Fibroblast of the conjunctiva (primary cell): ENCODE measurements at places on chromosomes 7 and 10.

DNA sequence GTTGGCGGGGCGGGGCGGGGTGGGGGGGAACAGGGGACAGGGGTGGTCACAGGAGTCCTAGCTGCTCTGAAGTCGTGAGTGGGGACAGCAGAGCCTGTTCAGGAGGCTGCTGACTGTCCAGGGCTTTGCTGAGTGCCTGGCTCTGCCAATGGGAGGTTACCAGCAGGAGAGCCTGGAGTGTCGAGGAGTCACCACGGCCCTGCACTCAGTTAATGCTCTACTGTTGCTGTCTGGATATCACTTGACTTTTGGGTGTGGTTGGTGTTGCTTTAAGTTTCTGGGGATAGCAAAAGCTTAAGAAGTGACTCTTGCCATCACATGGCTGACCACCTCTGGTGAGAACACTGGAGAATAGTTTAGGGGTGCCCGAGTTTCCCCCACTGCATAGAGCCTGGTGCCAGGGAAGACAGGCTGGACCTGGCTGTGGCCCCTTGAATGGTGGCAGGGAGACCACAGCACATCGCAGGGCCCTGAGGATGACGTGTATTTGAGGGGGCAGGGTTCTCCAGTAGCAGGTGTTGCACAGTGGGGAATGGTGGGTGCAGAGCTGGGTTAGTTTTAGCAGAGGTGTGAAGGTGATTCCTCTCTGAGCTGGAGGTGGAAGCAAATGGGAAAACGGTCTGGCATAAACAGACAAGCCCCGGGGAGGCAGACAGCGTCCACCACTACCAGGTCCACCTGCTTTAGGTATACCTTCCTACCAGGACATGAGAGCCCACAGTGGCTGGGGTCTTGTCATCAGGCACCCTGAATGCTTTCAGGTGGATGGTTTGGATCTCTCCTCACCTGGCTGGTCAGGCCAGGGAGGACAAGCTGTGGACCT lies 54.2 kb upstream of the CAMK2B start:
- no peak for DNase-seq

- DNase-seq = no peak
Measured at GRCh38 chr7:85167636-85168035, 19.2 kb downstream of the SEMA3D start.

- DNase-seq = peak; percentile 76
Measured at GRCh38 chr7:47763063-47763974, 181.4 kb upstream of the TNS3 start.

DNA sequence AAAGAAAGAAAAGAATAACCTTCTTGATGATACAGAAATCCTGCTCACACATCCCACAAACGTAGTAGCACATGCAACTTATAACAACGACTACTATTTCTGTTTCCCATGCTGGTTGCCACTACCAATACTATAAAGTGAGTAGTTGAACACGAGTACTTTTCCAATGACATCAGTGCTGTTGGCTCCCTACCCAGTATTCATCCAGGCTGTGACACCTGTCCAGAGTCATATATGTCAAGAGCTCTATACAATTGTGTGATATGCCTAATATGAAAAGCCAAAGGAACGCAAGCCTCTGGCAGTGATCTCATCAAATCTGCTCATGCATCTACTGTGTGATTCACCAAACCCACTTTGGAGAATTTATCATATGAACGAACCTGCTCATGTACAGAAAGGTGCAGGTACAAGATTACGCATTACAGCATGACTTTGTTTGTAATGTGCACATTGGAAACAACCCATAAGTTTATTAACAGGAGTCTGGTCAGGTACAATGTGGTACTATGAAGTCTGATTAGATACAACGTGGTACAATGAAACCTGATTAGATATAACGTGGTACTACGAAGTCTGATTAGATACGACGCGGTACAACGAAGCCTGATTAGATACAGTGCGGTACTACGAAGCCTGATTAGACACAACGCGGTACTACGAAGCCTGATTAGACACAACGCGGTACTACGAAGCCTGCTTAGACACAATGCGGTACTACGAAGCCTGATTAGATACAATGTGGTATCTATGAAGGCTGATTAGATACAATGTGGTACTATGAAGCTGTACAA lies 5.8 kb upstream of the ITIH5 start:
- no peak for DNase-seq

GRCh38 chr7:118846977-118847376 lies 622.5 kb downstream of the ANKRD7 start:
- no peak for DNase-seq

DNA sequence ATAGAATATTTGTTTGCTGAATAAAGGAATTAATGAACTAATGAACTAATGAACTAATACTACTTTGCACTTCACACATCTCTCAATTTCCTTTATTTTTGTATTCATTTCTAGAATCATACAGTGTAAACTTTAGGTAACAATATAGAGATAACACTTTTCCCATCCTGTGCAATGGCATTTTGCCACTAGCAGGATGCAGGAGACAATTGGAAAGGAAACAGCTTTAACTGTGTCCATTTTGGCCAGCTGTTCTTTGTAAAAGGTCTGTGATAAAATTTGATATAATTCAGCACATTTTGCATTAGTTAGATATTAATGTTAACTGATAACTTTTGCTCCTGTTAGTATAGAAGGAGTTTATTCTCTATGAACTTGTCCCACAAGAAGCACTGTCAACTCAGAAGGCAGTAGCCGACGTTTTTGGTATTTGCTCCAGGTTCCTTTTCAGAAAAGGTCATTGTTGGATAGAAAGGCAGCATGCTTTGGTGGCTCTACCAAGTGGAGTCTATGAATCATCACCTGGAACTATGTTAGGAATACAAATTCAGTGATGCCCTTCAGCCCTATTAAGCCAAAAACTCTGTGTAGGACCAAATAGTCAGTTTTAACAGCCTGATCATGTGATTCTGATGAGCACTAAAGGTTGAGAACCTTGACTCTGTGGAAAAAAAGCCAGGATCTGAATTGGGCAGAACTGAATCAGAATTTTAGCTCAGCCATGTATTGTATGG lies 86.6 kb downstream of the NRG3 start:
- no peak for DNase-seq

DNA sequence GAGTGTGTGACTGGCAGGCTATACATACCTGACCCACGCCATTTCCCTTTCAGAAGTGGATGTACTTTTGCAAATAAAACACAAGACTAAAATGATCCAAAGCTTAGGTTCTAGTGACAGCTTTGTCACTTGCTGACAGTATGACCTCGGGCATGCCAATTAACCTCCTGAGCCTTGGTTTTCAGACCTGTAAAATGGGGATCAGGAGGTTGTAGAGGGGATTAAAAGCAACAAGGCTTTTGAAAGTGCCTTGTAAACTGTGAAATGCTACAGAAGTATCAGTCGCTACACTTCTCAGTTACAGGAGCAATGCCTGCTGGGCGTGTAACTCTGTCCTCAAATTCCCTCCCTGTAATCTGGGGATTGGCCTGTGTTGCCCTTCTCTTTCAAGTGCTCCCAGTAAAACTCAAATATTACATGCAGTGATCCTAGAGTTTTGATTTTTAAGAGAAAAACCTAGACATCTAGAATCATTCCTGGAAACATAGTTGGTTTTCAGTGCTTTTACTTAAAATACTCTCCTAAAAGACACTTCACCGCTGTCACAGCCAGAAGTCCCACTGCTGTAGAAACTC lies 8.8 kb upstream of the GRB10 start:
- no peak for DNase-seq

GRCh38 chr7:135970682-135971365 lies 6.3 kb downstream of the MTPN start:
- no peak for DNase-seq

- DNase-seq = no peak
Measured at GRCh38 chr7:96187735-96188134, 134.2 kb downstream of the SLC25A13 start.

DNA sequence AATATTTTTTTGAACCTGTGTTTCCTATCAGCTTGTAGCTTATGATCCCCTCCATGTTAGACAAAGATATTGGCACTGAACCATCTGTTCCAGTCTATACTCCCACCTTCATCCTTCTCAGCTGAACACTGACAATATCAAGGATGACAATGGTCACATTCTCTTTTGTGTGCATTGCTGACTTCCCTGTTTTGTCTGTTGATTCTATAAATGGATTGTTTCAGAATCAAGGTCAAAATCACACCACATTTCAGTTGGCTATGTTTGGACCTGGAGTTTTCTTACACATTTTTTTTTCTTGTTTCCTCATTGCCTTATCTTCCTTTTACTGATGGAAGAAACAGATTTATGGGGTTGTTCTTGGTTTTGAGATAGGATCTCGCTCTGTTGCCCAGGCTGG lies 11.3 kb upstream of the SMURF1 start:
- no peak for DNase-seq

GRCh38 chr7:16710651-16711050 lies 42.9 kb upstream of the TSPAN13 start:
- no peak for DNase-seq

GRCh38 chr10:36188461-36188860 lies 546.4 kb upstream of the FZD8 start:
- no peak for DNase-seq

- no peak for DNase-seq
Measured at GRCh38 chr7:151756076-151756731, 120.7 kb downstream of the PRKAG2 start.

DNA sequence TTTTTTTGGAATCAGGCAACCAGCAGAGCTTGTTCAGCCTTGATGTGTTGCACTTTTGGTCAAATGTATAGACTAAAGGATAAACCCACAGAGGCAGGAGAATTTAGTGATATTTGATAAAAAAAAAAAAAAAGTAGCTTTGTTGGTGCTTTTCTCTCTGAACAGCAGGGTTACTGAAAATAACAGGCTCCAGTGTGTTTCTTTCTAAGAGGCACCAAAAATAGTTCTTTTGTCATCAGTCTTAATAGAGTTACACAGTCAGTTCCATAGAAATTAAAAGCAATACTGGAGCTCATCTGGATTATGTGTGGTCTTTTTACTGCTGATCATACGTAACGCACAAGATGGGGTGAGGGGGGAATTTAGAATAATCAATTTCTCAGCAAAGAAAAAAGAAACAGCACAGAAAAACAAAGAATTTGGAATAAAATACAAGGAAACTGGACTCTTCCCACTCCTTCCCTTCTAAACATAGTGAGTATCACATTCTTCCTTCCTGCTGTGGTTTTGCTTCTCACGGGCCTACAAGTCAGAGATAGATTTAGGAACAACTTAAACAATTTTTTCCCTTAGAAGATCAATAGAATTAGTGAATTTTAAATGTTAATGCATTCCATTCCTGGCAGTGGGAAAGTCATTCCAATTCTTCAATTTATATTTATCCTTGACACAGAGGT lies 178.8 kb upstream of the AKR1E2 start:
- no peak for DNase-seq

GRCh38 chr7:140317597-140317996 lies 80.7 kb downstream of the SLC37A3 start:
- no peak for DNase-seq

DNA sequence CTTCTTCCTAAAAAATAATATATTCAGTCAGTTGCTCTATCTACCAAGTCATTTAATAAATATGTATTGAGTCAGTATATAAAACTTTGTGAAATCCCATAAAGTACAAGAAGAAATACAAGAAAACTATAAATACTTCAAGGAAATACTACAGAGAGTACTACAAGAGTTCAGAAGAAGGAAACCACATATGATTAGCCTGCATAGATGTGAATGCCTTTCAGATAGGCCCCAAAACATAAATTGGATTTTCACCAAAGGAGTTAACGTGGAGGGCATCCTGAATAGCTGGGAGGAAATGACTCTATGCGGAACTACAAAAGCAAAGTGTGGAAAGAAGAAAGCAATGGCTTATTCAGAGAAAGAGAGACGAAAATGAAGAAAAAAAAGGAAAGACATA lies 120.1 kb downstream of the LRRN3 start:
- DNase-seq = no peak

DNA sequence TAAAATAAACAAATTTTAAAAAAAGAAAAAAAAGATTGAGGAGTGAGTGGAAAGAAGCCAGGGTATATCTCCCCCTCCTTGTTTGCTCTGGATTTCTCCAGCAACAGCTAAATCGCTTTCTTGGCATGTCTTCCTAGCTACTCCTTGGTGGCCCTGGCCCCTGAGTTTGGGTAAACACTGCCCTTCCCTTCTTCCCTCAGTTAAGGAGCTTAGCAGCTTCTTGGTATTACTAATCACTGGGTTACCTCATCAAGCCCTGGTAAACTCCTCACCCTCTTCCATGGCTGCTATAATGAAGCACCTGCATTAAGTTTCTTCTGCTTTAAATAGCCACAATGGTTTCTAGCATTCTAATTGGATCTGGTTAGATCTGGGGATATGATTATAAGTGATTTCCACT lies 269.8 kb downstream of the FZD1 start:
- no peak for DNase-seq

GRCh38 chr10:91051829-91052228 lies 130.9 kb upstream of the ANKRD1 start:
- DNase-seq = no peak

DNA sequence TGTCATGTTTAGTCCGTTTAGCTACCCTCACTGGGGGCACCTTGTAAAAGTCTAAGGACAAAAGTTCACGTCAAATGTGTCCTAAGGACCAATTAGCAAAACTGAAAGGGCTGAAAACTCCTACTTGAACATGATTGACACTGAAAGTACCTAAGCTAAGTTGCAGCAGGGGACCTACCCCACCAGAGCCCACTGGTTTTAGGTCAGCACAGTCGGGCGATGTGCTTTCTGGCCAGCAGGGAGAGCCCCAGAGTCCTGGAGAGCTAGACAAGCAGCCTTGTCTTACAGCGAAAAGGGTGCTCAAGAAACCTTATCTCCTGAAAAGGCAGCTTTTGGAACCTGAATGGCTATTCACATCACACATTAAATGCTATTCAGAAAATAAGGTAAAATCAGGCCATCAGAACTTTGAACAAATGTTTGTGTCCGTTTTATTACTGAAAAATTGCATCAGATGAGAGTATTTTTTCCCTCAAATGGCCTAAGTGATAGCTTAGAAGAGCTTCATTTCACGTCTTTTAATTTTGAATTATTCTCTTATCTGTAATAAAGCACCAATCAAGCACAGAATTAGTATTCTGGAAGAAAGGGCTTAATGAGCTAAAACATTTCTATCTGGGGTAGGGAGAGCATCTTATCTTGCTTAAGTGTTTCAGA lies 52.2 kb upstream of the MKI67 start:
- DNase-seq = no peak

DNA sequence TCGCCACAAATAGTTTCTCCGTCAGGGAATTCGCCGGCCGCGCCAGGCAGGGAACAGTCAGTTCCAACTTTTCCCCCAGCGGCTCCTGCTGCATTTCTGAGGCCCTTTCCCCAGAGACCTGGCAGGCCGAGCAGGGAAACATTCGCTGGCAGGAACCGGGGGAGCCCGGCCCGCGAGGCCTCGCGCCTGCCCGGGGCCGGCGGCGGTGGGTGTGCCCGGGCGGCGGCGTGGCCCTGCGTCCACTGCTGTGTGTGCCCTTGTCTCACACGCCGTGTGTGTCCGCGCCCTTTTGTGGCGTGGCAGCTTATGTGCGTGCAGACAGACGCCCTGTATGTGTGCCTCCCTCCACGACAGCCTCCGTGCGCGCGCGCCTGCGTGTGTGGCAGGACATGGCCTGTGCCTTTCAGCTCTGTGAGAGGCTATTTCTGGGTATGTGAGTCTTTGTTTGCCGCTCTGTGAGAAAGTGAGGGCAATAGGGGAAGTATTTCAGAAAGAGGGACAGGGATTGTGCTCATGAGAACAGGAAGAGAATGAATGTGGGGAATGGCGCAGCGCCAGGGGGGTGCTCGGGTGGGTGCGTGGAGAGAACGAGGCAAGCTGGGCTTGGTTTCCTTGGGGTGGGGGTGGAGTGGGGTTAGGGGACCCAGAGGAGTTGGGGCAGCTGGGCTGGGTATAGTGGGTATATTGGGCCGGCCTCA lies 689 bp upstream of the SMARCD3 start:
- DNase-seq = no peak
